AG08395 (cell line): ENCODE measurements at places on chromosomes 2 and 18.

DNA sequence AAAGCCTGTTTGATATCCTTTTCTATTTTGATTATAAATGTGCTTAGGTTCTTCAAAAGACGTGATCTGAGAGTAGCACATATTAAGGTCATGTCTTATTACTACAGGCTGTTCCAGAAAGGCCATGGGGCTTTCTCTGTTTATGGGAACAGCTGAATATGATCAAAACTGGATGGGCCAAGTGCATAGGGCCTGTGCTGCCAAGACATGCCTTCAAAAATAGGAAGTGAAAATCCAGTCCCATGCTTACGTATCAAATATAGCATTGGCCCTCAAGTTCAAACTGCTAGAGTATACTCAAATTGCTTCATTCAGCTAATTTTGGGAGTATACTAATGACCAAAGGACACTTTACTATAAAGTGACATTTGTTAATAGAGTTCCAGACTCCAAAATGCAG is 24.1 kb downstream of the SLC25A52 start:
- DNase-seq = no peak

DNA sequence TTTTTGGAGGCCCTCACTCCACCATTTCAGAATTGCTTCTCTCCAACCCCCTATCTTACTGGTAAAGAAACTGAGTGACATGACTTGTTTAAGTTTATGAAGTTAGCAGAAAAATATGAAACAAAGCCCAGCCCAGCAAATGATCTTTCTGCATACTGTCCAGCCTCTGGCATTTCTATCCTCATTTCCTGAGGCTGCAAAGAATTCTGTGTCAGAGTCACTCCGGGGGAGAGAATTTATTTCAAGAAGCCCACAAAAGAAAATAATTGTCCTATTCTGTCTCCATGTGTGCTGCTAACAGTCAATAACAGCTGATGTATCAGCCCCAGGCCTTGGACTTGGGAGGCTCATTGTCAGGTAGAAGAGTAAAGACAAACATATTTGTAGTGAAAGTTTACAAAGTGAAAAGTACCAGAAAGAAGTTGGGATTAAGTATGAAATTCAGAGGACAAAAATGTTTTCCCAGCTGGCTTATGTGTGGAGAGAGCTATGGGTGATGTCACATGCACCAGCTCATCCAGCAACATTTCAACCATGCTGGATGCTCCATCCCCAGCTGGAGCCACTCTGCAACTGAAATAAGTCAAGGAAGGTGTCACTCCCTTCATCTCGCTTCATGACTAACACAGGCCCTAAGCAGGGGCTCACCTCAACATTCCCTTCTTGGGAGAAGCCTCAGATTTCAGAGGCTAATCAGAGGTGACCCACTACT is 42.3 kb downstream of the TRABD2A start:
- DNase-seq = peak; percentile 50

DNA sequence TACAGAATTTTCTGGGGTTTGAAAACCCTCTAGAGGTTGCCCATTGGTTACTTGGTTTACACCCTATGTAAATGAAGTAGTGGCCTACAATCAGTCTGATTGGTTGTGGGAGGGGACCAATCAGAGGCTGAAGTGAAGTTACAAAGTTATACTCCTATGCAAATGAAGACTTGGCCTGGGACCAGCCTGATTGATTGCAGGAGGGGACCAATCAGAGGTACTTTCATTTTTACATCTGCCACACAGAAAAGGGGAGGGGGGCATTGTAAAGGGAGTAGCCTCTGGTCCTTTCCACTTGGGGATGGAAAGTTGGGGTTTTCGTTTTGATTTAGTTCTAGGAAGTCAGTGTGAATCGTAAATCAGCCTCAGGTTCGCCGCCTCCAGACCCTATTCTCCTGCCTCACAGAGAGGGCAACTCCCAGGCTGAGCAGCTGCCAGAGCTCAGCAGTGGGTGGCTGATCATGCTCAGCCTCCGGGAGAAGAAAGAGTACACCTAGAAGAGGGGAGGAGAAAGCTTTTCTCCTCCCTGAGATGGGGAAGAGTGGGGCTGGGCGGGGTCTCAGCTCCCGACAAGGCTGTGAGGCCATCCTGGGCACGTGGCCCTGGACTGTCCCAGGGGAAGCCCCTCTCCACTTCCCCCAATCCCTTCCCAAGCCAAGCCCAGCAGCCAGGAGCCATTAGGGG is 372.5 kb downstream of the GALR1 start:
- no peak for DNase-seq

- no peak for DNase-seq
These were observed 92.0 kb downstream of the ARMC9 start for GRCh38 chr2:231290321-231291015.

DNA sequence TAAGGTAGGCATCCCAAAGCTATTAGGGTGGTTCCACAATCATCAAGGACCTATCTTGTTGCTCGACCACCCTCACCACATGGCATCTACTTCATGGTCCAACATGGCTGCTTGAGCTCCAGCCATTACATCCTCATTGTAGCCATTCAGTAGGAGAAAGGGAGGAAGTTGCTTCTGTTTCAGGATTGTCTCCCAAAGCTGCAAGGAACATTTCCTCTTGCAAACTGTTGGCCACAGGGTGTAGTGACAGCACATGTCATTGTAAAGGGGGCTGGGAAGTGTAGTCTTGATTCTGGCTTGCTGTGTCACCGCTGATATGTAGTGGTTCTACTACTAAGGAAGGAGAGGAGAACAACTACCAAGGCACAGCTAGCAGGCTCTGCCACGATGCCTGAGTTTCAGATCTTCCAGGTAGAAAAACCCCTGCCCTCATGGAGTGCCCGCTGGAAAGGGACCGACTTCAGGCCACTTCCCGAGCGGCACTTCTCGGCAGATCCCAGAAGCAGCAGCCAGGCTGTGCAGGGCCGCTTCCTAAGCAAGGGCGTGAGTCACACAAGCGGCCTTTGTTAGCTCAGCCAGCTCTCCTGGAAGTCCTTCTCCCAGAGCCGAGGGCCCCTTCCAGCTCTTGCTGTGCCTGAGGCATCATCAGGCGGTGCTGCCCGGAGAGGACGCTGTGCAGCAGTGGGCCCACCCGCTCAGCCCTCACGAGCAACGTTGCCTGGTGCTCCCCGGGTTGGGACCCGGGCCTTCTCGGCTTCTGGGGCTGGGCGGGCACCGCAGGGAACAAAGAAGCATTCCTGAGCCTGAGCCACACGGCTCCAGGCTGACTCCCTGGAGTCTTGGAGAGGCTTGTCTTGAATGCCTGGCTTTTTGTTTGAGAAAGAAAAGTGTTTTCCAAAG is 58.2 kb downstream of the HS6ST1 start:
- peak; percentile 83 for DNase-seq

GRCh38 chr2:195642027-195642678 is 14.9 kb upstream of the SLC39A10 start:
- no peak for DNase-seq

DNA sequence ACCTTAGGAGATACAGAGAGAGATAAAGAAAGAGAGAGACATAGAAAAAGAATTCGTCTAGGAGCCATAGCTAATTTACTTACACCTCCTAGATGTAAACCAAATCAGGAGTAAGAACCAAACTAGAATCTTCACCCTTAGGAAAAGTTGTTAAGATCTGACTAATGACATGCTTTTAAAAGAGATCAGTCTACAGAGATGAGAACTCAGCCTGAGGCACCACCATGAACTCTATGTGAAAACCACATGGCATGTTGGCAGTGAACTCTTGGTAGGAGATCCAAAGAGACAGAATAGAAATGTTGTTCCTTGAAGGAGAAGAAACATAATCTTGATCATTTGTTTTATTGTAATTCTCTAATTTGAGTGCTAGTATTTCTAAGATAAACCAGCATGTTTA is 585.4 kb upstream of the ID2 start:
- no peak for DNase-seq

DNA sequence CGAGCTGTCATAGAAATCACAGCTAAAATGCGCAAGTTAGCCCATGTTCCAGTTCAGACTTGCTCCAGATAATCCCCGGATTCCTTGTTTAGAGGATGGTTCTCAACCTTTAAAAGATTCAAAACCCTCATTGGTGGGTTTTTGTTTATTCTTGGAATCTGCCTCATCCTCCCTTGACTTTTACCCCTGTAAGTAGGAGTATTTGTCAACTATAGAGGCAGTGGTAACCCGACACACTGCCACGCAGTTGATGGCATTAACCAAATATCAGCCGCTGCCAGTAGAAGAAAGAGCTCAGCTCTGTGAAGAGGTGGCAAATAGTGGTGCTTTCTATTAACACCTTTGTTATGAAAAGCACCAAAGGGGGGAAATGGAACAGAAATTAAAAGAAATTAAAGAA is 40.4 kb upstream of the SELENOI start:
- DNase-seq = no peak

DNA sequence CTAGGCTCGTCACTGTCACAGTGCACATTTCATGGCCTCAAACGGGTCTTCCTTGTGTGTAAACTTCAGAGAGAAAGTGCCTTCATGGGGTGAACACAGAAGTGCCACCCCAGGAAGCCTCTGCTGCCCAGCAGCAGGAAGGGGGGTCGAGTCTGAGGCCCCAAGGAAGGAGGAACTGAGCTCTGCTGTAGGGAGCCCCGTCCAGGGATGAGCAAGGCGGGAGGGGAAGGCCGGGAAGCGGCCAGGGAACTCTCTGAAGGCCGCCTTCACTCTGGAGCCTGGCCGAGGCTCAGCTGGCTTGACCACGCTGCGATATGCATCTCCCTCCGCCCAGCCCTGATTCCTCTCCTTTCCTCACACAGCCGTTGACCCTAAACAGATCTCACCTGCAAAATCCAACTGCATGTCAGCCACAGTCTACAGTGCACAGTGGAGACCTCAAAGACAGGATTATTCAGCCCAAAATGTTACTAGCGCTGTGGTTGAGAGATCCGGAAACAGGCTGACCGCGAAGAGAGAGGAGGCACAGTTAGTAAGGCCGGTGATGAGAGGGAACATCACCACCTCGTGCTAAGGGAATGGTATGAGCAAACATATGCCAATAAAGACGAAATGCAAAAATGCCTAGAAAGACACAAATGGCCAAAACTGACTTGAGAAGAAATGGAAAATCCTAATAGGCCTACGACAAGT is 34.2 kb upstream of the CTDP1 start:
- no peak for DNase-seq

- DNase-seq = no peak
These were observed 17.3 kb downstream of the C2orf76 start for GRCh38 chr2:119349289-119349688.

GRCh38 chr2:212042562-212042961 is 496.0 kb downstream of the ERBB4 start:
- DNase-seq = no peak

GRCh38 chr18:52715421-52715820 is 375.4 kb downstream of the DCC start:
- no peak for DNase-seq

DNA sequence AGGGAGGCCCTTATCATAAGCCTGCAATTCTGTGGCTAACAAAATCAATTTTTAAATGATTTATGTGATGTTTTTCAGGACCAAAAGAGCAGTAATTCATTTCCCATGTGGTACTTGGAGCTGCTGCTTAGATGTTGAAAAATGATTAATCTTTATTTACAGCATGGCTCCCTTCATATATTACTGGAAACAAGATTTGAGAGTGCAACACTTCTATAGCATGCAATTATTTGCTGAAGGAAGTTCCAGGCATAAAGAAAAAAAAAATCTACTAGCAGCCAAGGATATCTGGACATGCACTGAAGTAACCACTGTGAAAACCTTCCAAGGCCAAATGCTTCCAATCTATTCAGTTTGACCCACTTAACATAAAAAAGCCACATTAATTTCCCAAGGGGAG is 186.3 kb downstream of the SLC8A1 start:
- no peak for DNase-seq

GRCh38 chr2:8518979-8519668 is 162.7 kb upstream of the ID2 start:
- DNase-seq = no peak

GRCh38 chr18:25102662-25103061 is 249.3 kb downstream of the ZNF521 start:
- no peak for DNase-seq

DNA sequence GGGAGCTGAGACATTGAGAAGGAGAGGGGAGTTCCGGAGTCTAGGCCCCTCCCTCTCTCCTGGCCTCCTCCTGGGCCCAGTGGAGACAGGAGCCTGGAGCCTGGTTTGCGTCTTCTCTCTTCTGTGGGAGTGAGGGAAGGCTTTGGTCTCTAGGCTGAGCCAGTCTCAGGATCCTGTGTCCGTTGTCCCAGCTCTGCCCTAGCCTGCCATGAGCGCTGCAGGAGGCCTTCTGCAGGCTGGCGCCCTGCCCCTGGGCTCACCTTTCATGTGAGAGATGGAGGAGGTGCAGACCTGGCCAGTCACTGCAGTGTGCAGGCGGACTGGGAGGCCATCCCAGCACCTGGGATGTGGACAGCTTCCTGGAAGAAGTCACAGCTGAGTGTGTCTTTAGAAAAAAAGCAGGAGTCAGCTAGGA is 8.7 kb downstream of the IMPA2 start:
- no peak for DNase-seq

DNA sequence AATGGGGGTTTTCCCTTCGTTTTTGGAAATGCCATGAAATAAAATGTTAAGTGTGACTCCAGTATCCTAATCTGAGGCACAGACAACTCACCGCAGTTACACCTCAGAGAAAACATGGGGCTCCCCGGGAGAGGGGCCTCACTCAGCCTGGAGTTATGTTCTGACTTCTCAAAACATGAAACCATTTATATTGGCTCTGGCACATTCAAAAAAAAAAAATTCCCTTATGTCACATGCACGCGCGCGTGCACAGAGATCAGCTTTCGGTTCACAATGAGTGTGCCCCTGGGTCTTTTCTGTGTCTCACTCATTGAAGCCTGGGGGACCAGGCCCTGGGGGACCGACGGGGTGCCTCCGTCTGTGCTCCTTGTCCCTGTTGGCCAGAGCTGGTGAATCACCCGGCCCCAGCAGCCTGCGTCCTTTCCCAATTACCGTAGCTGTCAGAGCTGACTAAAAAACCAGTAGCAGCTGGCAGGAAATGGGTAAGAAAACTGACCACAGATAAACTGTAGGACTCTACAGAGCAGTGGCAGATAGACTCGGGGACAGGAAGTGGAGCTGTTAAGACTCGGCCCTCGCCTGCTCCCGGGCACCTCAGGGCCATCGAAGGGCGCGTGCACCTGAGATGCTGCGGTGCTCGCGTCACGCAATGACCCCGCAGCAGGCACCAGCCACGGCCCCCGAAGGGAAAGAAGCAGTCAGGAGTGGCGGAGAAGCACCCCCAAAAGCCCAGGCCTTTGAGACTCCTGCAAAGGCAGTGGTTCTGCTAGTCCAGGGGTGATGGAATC is 138.3 kb upstream of the ID2 start:
- DNase-seq = peak; percentile 92

GRCh38 chr18:62950246-62950645 is 234.9 kb downstream of the PHLPP1 start:
- DNase-seq = no peak

- DNase-seq = no peak
These were observed 171.0 kb downstream of the ZBTB7C start for GRCh38 chr18:48238206-48238605.

DNA sequence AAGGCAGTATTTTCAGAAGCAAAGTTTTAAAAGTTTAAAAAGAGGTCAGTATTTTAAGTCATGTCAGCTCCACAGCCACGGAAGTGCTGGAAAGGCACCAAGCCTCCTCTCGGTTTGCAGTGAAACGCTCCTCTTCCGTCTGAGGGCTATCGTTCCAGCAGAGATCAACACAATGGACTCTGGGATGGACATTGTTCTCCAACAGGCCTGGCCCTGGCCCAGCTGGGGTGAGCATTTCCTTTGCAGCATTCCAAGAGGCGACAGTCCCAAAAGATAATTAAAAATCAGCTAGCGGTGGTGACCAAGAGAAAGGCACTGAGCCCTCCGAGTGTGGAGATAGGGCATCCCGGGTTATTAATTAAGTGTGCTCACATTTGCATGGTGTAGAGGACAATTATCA is 95.9 kb upstream of the LCLAT1 start:
- DNase-seq = no peak

- no peak for DNase-seq
These were observed 12.6 kb upstream of the FIGN start for GRCh38 chr2:163748420-163748819.
